ENCODE measurements at places on chromosomes 11 and 22. TPM values are rescaled to one million over a fixed set of nuclear protein-coding genes. Genes with fewer than 3 reads are reported as not detected.

- peak; percentile 60 for DNase-seq
These were observed 8.3 kb upstream of the POU2AF1 start for GRCh38 chr11:111387363-111387762.

The SOX6 gene
- total RNA-seq: 22.1 TPM

The SEC14L6 gene
- not detected for total RNA-seq

- no peak for DNase-seq
These were observed 32.5 kb downstream of the RTN3 start for GRCh38 chr11:63713766-63714165.

The SLC22A9 gene
- not detected for total RNA-seq

Measured in thyroid gland (tissue), 4 donors.